ENCODE measurements at places on chromosomes 4 and X. TPM values are rescaled to one million over a fixed set of nuclear protein-coding genes. Genes with fewer than 3 reads are reported as not detected.

Gene LAMP2
- 33.6 TPM for total RNA-seq

Gene SERTM2
- not detected for total RNA-seq

GRCh38 chr4:82428969-82429727, 1.1 kb downstream of the HNRNPDL start:
- peak; percentile 95 for DNase-seq

- no peak for DNase-seq
Observed at GRCh38 chr4:164203476-164203875, 550.5 kb upstream of the SMIM31 start.
